Stimulated activated CD4-positive, alpha-beta T cell treated with anti-CD3 and anti-CD28 coated beads, Interleukin-1b, Interleukin-23, amount 100 ng/mL, for 4 hours (primary cell): ENCODE measurements at places on chromosomes 5 and 9.

GRCh38 chr5:92023555-92023954 is 640.4 kb upstream of the ARRDC3 start:
- DNase-seq, result no peak

DNA sequence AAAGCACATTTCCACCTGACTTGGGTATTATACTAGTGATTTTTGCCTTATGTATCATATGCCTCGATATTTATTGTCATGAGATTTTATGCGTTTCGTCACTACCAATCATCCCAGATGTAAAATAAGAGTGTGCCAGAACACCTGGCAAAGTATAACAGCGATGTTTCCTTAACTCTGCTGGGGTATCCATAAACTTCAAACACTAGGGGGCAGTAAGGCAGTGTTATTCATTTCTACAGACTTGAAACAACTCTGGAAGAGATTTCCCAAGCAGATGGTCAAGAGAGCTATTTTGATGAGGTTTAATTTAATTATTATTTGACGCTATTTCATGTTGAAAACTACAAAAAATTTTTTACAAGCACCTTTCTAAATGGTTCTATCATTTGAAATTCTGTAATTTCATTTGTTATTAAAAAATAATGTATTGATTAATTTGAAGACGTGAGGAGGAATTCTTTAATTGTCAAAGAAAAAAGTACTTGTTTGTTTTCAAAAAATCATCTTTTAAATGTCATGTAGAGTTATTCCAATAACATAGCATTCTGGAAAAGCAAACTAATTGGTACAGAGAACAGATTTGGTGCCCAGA is 388.5 kb upstream of the CTNND2 start:
- no peak for DNase-seq

DNA sequence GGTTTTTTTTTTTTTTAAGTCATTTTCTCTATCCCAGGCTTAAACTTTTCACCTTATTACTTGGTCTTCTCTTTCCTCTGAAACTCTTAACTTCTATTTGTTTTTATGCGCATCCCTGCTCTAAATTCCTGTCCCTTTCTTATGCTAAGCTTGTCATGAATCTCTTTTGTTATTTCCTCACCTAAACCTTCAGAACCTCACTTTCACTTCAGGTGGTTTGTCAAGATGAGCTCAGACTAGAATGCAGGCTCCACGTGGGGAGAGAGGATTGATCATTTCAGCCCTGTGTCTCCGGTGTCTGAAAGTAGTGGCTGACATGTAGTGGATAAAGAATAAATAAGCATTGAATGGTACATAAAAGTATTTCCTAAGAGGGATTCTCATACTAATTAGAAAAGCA is 63.6 kb downstream of the ANXA1 start:
- DNase-seq, result no peak

DNA sequence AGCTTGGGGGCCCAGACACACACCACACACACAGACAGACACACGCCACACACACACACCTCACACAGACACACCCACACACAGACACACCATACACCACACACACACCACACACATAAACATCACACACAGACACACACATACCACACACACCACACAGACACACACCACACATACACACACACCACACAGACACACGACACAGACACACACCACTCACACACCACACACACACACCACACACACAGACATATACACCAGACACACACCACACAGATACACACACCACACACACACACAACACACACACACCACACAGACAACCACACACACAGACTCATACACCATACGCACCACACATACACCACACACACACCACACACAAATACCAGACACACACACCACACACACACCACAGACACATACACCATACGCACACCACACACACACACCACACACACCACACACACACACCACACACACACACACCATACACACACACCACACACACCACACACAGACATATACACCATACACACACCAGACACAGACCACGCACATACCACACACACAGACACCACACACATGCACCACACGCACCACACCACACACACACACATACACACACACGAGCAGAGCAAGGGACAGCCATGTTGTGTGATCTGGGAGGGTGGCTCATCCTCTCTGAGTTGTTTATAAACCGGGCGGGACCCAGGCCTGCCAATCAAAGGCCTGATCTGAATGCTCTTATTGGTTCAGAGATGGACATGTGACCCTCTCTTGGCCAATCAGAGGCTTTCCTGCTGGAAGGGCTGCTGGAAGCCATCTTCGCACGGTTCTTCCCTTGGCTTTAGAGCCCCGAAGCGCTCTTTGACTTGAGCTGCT is 148.3 kb downstream of the GAPVD1 start:
- DNase-seq, result peak; percentile 7

DNA sequence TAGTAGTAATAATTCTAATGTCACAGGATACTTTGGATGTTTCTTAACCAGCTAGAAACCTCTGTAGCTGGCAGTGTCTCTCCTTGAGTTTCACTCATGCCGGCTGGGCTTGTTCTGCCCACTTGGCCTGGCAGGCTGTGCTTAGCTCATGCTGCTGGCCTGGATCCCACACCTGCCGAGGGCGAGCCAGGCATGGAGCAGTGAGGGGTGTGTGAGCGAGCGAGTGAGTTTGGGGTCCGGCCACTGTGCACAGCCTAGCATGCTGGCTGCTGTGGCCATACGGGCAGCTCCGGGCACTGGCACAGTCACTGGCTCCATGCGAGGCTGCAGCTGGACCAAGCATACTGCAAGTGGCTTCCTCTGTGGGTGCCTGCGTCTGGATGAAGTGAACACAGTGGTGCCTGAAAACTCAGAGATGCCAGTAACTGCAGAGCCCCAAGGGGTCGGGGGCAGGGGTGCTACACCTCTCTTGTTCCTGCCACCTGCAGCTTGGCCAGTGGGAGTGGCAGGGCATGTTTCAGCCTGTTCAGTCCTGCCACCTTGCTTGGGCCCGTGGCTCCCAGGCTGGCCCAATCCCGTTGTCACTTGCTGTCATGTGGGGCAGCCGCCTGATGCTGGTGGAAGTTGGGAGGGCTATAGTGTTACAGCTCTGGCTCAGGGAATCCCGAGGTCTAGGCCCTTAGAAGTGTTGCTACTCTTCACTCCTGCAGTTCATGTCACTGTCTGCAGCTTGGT is 9.9 kb downstream of the FSD1L start:
- DNase-seq, result no peak

GRCh38 chr9:15510789-15511575 is at the start of gene PSIP1:
TSS of gene PSIP1 (minus strand) at chr9:15510970. CDS start at chr9:15510188, 782 bp downstream.
- peak; percentile 72 for DNase-seq

DNA sequence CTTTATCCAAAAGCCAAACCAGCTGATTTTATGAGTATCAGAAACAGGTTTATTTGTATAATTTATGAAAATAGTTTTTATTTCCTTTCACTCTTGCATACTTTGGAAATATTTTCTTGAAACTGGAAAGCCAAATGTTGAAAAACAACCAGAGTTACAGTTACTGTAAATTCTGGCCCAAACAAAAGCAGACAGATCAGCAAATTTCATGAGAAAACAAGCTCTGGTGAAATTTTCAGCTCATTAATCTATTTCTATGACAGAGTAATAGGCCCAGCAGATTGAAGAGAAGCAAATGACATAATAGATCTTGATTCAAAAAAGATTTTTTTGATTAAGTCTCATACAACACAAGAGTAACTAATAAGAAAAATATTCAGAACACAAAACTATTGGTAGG is 182.7 kb downstream of the ENC1 start:
- DNase-seq, result no peak

- DNase-seq, result no peak
Observed at GRCh38 chr5:62315376-62316175, 9.6 kb downstream of the KIF2A start.
